NCI-H526 (cell line): ENCODE measurements at places on chromosomes 7 and 10.

GRCh38 chr7:35758421-35758820, 42.4 kb upstream of the SEPTIN7 start:
- no peak for DNase-seq

- peak; percentile 96 for DNase-seq
Observed at GRCh38 chr10:78688901-78689583, 379.7 kb upstream of the ZMIZ1 start.

DNA sequence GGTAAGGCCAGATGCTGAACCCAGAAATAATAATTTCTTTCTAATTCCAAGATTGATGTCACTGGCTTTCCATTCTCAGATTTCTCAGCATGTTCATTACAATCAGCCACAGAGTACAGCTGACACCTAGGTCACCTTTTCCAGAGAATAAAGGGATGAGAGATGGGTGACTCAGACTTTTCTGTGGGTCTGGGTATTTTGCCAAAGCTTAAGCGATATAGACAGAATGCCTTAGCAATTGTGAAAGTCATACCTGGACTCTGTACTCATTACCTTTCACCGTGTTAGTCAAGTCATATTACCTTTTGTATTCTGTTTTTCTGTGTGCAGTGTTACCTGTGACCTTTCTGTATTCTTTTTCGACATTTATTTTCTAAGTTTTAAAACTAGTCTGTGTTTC, 10.6 kb upstream of the PRTFDC1 start:
- no peak for DNase-seq

GRCh38 chr10:133212853-133213494, 17.0 kb upstream of the UTF1 start:
- no peak for DNase-seq

DNA sequence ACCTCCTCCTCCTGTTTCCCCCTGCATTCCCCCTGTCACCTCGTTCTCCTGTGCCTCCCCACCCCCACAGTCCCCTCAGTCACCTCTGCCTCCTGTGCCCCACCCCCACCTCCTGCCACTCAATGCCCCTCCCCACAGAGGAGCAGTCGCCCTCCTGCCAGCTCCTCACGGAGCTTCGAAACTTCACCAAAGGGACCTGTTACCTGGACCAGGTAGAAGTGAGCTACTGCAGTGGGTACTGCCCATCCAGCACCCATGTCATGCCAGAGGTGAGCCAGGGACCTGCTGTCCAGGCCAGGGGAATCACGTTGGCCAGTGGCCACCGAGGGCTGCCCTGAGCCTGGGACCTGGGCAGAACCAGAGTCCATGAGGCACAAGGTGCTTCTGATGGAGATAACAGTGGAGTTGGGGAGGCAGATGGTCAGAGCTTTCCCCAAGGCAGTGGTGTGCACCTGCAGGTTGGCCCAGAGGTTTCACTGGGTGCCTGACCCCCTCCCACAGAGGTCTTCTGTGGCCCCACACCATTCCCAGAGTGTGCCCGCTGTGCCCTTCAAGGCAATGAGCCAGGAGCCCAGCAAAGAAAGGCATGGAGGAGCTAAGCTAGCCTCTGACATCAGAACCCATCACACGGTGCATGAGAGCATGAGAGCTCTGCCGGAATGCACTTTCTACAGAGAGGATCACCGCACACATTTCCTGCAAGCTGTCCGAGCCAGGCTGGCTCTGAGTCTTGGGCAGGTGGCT, 7.0 kb upstream of the ZNF862 start:
- no peak for DNase-seq

DNA sequence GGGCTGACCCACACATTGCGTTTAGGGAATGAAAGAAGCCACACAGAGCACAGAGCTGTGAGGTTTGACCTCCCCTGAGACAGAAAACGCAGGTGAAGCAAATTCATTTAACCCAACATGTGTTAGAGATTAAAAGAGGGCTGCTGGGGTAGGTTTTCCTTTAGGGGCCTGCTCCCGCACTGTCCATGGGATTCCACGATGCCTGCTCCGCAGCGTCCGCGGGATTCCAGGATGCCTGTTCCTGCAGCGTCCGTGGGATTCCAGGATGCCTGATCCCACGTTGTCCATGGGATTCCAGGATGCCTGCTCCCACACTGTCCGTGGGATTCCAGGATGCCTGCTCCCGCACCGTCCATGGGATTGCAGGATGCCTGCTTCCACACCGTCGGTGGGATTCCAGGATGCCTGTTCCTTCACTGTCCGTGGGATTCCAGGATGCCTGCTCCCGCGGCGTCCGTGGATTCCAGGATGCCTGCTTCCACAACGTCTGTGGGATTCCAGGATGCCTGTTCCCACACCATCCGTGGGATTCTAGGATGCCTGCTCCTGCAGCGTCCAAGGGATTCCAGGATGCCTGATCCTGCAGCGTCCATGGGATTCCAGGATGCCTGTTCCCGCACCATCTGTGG, 78.7 kb downstream of the VIPR2 start:
- DNase-seq: no peak

DNA sequence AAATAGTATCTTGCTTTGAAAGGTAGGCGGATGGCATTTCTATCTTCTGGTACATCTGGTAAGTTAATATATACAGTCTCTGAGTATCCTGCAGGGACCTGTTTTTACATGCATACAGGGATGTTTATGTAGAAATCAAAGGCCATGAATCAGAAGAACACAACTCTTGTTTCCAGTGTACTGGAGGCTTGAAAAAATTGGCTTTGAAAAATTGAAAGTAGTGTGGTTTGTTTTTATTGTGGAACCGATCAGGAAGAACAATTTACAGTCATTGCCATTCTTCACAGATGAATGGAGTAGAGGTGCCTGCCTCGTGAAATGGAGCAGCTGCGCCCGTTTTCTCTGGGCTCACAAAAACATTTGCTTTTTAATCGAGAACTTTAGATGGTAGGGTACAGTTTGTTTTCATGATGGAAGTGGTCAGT, 54.0 kb upstream of the RPA3 start:
- peak; percentile 38 for DNase-seq

GRCh38 chr10:29473087-29473356, 161.7 kb downstream of the SVIL start:
- no peak for DNase-seq
